ENCODE measurements at places on chromosomes 16 and 17. TPM values are rescaled to one million over a fixed set of nuclear protein-coding genes. Genes with fewer than 3 reads are reported as not detected.

HP gene
- polyA plus RNA-seq = 0.38 TPM

CLEC19A gene
- polyA plus RNA-seq = not detected

WWP2 gene
- polyA plus RNA-seq = 35.5 TPM

DPEP2 gene
- 82.2 TPM for polyA plus RNA-seq

AGRP gene
- not detected for polyA plus RNA-seq

NSMCE1 gene
- polyA plus RNA-seq = 200 TPM

FOXJ1 gene
- polyA plus RNA-seq = not detected

TP53TG3C gene
- polyA plus RNA-seq = not detected

CSF3 gene
- polyA plus RNA-seq = not detected

KRT17 gene
- polyA plus RNA-seq = not detected

PITPNM3 gene
- polyA plus RNA-seq = 0.12 TPM

CACNG1 gene
- polyA plus RNA-seq = not detected

LPO gene
- polyA plus RNA-seq = not detected

TGFB1I1 gene
- polyA plus RNA-seq = not detected

NMRAL1 gene
- polyA plus RNA-seq = 29.3 TPM

CBX2 gene
- not detected for polyA plus RNA-seq

KRT15 gene
- not detected for polyA plus RNA-seq

MT1G gene
- not detected for polyA plus RNA-seq
